Hindlimb muscle (tissue), 1 donor: ENCODE measurements at places on chromosomes 12 and 14.

DNA sequence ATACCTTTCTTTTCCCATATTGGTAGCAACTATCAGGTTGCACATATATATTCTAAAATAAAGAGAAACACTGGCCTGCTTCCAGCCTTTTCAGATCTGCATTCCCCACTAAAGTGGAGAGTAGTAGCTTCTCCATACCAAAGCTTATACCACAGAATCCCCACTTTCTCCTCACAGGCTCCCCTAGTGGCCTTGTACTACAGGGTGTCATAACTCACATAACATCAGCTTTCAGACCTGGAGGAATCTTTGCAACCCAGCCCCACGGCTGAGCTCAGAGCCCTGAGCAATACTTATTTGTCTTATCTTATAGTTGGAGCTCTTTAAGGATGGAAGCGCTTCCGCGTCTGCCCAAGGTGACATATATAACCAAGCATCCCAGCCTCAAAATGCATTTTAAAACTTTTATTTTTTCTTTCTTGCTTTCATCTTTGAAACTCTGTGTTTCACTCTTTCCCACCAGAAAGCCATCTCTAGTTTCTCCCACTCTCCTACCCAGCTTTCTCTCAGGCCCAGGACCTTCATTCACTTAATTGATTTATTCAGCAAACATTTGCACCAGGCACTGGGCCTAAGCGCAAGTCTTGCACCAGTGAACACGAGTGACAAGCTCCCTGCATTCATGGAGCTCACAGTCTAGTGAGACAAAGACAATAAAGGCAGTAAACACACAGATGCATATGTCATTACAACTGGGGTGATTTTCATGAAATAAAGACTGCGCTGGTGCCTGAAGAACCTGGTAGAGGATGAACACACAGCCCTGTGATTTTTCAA is 254.7 kb downstream of the IPO8 start:
- no peak for DNase-seq

GRCh38 chr12:2639020-2639298 is 155.8 kb upstream of the FKBP4 start:
- no peak for DNase-seq

GRCh38 chr12:89781946-89782550 is 73.4 kb upstream of the ATP2B1 start:
- peak; percentile 18 for DNase-seq

DNA sequence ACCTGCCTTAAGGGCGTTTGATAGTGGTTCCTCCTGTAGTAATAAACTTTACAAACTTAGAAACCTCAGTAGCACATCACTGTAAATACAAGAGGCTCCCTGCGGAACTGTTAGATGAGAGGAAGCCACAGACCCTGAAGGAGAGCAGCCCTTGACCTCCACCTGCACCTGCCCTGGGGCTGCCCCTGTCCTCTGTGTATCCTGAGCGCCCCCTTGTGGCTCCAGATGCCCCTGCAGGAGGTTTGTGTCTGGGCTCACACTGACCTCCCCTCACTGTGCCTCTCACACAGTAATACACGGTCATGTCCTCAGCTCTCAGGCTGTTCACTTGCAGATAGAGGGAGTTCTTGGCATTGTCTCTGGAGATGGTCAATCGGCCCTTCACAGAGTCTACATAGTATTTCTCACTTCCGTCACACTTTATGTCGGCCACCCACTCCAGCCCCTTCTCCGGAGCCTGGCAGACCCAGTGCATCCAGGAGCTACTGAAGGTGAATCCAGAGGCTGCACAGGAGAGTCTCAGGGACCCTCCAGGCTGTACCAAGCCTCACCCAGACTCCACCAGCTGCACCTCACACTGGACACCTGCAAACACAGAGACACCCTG is 1059.8 kb downstream of the TMEM121 start:
- no peak for DNase-seq

GRCh38 chr12:118830296-118830695 is 151.0 kb upstream of the SRRM4 start:
- no peak for DNase-seq

GRCh38 chr12:119802472-119802871 is 74.6 kb downstream of the CIT start:
- peak; percentile 38 for DNase-seq

DNA sequence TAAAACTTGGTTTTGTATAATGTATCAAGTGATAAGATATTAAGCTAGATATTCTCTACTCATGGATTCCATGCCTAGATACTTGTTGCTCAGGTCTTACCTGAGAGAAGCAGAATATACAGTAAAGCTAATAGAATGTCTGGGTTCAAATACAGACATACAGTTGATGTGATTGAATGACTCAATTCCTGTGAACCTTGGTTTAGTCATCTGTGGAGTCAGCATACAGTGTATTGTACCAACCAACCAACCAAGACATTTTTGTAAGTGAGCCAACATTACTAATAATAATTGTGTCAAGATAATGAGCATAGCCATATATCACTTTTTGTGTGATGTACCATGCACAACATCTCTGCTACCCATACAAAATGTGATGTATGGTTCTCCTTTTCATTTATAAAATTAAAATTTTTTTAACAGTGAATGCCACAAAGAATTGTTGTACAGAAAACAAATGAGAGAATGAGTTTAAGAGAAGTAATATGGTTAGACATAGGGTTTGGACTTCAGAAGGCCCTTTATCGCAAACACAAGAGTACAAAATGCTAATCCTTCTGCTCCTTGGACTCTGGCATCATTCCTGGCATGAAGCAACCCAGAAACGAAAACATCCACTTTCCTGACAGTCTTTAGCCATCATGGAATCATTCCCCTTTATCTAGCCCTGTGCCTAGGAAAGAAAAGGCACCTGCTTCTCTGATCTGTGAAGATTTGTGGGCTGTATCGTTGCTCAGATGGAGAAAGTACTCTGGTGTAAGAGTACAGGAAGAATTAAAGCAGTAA is 977.2 kb upstream of the USP15 start:
- no peak for DNase-seq

DNA sequence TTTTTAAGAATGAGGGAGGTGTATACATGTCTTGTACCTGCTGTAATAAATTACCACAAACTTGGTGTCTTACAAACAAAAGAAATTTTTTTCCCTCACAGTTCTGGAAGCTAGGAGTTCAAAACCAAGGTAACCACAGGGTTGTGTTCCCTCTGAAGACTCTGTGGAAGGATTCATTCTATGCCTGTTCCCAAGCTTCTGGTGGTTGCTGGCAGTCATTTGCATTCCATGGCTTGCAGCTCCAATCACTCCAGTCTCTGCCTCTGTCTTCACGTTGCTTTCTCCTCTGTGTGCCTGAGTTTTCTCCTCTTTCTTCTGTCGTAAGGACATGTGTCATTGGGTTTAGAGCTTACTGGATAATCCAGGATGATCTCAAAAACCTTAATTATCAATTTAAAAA is 15.4 kb upstream of the ZNF641 start:
- DNase-seq = no peak

GRCh38 chr14:76293923-76294322 is 82.0 kb upstream of the ESRRB start:
- DNase-seq = no peak

- no peak for DNase-seq
Observed at GRCh38 chr12:124967016-124967739, 21.8 kb downstream of the DHX37 start.

- DNase-seq = no peak
Observed at GRCh38 chr12:15592934-15593333, 196.3 kb downstream of the EPS8 start.

GRCh38 chr12:27566159-27566558 is 42.2 kb downstream of the PPFIBP1 start:
- no peak for DNase-seq

- DNase-seq = no peak
Observed at GRCh38 chr12:108712165-108712924, 19.0 kb downstream of the CORO1C start.

DNA sequence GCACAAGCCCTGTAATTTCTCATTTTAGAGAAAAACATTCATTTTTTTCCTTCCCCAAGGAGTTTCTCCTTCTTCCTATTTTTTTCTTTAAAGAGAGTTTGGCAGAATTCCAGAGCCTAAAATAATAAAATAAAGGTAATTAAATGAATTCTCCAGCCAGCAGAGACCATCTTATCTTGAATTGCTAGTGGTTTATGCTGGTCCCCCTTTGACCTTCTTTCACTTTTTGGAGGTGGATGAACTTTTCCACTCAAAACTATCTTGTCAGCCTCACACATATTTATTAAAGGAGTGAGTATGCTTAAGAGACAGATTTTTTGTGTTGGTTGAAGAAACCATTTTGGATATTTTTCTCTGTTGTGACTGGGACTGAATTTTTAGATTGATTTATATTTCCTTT is 47.6 kb downstream of the ADIPOR2 start:
- no peak for DNase-seq

- peak; percentile 62 for DNase-seq
Observed at GRCh38 chr14:88492272-88493089, 62.3 kb downstream of the PTPN21 start.

DNA sequence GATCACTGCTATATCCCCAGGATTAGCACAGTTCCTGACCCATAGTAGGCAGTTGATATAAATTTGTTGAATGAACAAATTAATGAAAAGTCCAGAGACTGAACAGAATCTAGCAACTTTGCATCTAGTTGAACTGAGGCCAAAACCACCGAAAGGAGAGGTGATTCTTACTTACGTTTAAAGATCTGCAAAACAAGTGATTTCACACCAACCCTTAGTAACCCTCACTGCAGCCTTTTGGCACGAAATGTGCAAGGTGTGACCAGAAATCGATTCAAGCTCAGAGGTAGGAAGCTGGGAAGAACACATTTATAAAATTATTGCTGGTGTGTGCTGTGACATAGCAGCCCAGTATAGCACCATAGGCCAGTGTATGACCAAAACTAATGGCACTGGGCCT is 70.8 kb downstream of the SUDS3 start:
- DNase-seq = no peak

DNA sequence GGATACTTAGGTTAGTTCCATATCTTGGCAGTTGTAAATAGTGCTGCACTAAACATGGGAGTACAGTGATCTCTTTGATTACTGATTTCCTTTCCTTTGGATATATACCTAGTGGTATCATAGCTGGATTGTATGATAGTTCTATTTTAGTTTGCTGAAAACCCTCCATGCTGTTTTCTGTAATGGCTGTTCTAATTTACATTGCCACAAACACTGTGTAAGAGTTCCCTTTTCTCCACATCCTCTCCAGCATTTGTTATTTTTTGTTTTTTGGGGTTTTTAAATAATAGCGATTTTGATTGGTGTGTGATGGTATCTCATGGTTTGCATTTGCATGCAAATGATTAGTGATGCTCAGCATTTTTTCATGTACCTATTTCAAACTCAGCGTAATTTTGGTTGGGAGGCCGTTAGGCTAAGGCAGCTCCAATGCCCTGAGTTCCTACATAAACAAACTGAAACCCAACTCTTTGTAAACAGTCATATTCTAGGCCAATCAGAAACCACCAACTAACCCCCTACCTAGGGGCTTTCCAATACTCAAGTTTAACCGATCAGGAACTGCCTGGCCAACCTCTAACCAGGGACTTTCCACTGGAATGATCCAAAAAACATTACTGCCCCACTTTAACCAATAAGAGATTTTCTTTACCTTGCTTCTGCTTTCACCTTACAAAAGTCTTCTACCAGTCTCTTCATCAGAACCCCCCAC is 171.6 kb downstream of the FBXL14 start:
- DNase-seq = no peak

GRCh38 chr12:58364389-58365086 is 423.2 kb downstream of the ATP23 start:
- DNase-seq = no peak

DNA sequence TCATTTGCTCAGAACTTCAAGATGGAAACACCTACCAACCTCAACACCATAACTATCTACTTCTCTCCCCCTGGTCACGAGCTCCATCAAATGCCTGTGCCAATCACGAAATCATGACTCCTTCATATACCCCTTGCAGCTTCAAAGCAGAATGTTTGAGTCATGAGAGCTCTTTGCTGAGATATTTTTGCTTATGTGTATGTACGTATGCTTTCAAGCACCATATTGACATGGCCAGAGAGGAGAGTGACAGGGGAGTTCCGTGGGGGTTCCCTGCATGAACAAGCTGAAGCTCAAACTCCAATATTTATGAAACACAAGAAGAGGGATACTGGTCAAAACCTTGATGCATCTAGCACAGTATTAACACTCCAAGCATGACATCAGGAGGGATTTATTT is 374.4 kb downstream of the DPF3 start:
- no peak for DNase-seq

- DNase-seq = no peak
Observed at GRCh38 chr12:27123642-27124041, 41.3 kb upstream of the C12orf71 start.

DNA sequence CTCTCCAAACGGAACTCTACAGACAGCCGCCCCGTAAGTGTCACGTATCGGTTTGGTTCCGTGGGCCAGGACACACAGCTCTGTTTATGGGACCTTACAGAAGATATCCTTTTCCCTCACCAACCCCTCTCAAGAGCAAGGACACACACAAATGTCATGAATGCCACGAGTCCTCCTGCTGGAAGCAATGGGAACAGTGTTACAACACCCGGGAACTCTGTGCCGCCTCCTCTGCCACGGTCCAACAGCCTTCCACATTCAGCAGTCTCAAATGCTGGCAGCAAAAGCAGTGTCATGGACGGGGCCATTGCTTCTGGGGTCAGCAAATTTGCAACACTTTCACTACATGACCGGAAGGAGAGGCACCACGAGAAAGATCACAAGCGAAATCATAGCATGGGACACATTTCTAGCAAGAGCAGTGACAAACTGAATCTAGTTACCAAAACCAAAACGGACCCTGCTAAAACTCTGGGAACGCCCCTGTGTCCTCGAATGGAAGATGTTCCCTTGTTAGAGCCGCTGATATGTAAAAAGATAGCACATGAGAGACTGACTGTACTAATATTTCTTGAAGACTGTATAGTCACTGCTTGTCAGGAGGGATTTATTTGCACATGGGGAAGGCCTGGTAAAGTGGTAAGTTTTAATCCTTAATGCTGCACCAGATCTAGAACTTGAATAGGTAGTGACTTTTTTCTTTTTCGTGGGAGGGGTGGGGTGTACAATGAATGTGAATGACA is 69.7 kb downstream of the WDR20 start:
- no peak for DNase-seq

DNA sequence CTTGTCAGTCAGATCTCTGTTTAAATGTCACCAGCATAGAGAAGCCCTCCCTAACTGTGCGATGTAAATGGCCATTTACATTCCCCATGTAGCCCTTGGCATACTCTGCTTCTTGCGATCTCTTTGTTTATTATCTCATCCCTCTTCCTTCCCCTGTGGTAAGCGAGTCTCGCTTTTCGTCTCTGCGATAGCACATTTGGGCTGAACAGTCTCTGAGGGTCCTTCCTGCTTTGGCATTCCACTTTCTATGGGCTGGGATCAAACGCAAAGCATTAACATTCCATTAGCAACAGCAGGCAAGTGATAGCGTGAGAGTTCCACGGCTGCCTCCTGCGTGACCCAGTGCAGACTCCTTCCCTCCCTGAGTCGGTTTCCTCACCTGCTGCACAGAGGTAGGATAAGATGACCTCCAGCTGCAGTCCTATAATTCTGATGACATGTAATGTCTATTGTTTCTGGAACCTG is 61.4 kb upstream of the TUNAR start:
- DNase-seq = no peak
